ENCODE measurements at places on chromosomes 7 and 10. TPM values are rescaled to one million over a fixed set of nuclear protein-coding genes. Genes with fewer than 3 reads are reported as not detected.

- DNase-seq: no peak
Measured at GRCh38 chr7:99121496-99122021, 22.3 kb downstream of the SMURF1 start.

DNA sequence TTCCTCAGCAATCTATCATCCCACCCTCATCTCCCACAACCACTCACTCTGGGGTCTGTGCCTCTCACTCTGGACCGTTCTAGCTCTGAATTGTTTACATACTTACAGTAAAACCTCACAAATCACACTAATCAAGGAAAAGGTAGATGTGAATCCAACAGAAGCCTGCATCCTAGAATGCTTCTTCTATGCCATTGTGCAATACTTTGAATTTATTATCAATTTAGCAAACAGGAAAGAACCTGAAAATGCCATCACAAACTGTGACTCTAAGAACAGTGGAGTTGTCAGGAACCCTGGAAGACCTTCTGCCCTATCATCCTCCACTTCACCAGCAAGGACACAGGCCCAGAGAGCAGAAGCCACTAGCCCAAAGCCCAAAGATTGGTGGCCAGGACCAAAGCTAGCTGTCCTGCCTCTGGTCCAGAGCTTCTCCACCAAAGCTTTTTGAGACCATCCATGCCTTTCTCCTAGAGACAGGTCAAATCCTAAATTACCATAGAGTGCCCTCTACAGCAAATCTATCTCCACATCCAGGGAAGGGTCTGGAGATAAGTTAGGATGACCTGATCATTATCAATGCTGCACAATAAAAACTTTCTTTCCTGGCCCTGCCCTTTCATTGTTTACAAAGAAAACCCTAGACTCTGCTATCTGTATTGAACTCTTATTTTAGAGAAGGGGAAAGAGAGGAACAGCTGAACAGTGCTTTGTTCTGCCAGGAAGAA lies 2.4 kb downstream of the SORBS1 start:
- no peak for DNase-seq

DNA sequence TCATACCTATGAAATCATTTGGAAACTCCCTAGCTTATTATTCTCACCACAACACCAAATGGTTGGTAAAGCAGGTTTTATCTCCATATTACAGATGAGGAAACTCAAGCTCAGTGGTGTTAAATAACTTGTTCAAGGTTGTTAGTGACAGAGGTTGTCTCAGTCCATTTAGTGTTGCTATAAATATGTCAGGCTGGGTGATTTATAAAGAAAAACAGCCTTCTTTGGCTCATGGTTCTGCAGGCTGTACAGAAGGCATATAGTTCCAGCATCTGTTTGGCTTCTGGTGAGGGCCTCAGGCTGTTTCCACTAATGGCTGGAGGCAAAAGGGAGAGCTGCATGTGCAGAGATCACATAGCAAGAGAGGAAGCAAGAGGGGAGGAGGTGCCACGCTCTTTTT lies 96.6 kb downstream of the ZNF438 start:
- DNase-seq: no peak

GRCh38 chr10:69481305-69481704 lies 30.0 kb downstream of the TSPAN15 start:
- DNase-seq: no peak

- no peak for DNase-seq
Measured at GRCh38 chr10:27822301-27822700, 76.7 kb upstream of the MKX start.

- no peak for DNase-seq
Measured at GRCh38 chr7:48728799-48729198, 195.5 kb upstream of the CDC14C start.

DNA sequence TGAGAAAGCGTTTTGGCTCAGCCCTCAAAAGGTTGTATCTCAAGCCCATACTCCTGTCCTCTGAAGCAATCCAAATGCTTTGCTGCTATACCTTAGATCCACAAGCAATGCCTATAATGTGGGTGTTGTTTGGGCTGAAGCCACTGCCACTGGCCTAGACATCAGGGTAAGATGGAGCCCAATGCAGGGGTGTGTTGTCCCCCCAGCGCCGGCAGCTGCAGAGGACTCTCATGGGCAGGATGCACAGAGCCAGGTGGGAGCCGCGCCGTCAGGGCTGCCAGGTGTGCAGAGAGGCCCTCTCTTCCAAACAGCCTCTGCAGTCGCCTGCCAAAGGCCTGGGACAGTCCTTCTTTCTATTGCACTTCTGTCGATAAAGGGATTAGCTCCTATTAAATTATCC lies 205.2 kb upstream of the SHH start:
- DNase-seq: no peak

GRCh38 chr7:43465581-43466554 lies 117.0 kb upstream of the STK17A start:
- DNase-seq: no peak

DNA sequence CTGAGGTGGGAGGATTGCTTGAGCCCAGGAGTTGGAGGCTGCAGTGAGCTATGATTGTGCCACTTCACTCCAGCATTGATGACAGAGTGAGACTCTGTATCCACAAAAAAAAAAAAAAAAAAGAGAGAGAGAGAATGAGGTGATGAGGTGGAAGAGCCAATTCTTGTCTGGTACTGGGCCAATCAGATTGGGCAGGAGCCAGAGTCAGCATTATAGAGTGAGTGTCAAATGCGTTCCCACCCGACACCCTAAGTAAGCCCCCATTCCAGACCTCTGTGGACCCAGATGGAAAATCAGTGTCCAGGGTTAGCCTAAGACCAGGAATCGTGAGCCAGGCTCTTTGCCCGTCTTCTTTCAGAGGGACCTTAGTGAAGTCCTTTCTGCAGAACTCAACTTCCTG lies 83.9 kb downstream of the WIPF3 start:
- DNase-seq: no peak

- DNase-seq: no peak
Measured at GRCh38 chr10:111762114-111762513, 421.5 kb downstream of the GPAM start.

- DNase-seq: no peak
Measured at GRCh38 chr10:49071160-49071761, 44.1 kb downstream of the VSTM4 start.

GRCh38 chr10:3636356-3637181 lies 148.4 kb downstream of the KLF6 start:
- no peak for DNase-seq

DNA sequence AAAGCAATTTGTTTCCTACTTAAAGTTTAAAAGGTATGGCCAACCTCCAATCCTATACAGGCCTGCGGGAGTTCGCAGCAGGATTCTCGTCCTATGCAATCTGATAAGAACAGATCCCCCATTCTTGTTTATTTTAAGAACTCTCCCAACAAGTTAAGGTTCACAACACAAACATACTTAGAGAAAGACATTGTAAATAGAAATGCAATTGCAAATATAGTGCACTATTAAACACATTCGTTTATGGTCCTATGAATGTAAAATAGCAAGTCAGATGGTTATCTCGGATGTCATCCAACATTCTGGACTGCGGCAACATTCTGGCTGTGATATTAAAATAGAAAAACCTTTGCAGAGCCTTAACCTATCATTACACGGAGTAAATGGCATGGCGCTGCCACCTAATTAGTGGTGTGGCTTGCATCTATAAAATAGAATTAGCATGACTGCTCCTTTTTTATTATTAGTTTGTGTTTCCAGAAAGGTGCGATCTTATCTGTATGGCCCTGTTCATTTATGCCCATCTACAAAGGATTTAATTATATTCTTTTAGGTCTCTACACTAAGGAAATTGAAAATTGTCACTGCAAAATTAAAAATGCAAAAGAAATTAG lies 37.0 kb downstream of the BEND7 start:
- DNase-seq: no peak

DNA sequence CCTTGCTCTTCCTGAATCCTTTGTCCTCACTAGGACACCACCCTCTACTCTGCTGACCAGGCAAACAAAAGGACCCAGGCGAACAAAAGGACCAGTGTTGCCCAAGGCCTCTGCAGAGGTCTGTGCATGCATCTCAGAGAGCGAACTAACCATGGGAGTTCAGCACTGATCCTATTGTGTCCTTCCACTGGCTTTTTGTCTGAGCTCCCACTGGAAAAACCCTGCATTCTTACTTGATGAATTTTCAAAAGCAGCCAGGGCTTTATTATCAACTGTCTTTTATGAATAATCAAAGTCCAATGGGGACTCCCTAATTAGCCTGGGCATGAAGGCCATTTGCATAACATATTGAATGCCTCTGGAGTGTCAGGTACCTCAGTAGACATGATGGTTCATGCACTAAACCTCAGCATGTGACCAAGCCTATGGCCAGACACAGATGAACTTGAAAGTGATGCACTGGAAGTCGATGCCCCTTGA lies 140.6 kb downstream of the KCNMA1 start:
- DNase-seq: no peak

- no peak for DNase-seq
Measured at GRCh38 chr7:89887489-89887888, 266.8 kb upstream of the STEAP1 start.

GRCh38 chr10:70038923-70039322 lies 13.7 kb upstream of the MACROH2A2 start:
- DNase-seq: no peak

DNA sequence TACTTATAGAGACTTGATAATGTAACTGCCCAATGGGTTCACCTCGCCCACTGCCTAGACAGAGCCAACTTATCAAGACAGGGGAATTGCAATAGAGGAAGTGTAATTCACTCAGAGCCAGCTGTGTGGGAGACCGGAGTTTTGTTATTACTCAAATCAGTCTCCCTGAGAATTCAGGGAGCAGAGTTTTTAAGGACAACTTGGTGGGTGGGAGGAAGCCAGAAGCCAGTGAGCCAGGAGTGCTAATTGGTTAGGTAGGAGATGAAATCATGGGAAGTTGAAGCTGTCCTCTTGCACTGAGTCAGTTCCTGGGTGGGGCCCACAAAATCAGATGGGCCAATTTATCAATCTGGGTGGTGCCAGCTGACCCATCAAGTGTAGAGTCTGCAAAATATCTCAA lies 20.1 kb upstream of the C7orf33 start:
- no peak for DNase-seq

GRCh38 chr7:141704741-141705140 lies 2.8 kb upstream of the DENND11 start:
- no peak for DNase-seq

- peak; percentile 69 for DNase-seq
Measured at GRCh38 chr7:16989811-16990413, 108.1 kb upstream of the AGR3 start.

GRCh38 chr7:16554518-16555236 lies 28.1 kb downstream of the LRRC72 start:
- no peak for DNase-seq

- peak; percentile 73 for DNase-seq
Measured at GRCh38 chr7:32204361-32205018, 134.3 kb upstream of the PDE1C start.

The CABCOCO1 gene
- total RNA-seq: not detected

The FRMPD2 gene
- total RNA-seq: 6.0 TPM

The RBM20 gene
- 37.2 TPM for total RNA-seq

The CRTAC1 gene
- total RNA-seq: 9.6 TPM

The C10orf62 gene
- total RNA-seq: not detected

The RBP3 gene
- total RNA-seq: not detected

The ELMO1 gene
- total RNA-seq: 15.6 TPM

The GBF1 gene
- 27.6 TPM for total RNA-seq

The POT1 gene
- 14.1 TPM for total RNA-seq

The PLXNA4 gene
- 30.1 TPM for total RNA-seq

The FEZF1 gene
- not detected for total RNA-seq

The PITX3 gene
- total RNA-seq: not detected

The CD36 gene
- 760 TPM for total RNA-seq

All from left cardiac atrium (tissue), 4 donors.